ENCODE measurements at places on chromosomes 6 and 20.
A peak's percentile ranks its signal among the peaks of the same experiment; 100 is the strongest.

- no peak for DNase-seq
Observed at GRCh38 chr6:33014841-33015634, 5.6 kb upstream of the HLA-DOA start.

DNA sequence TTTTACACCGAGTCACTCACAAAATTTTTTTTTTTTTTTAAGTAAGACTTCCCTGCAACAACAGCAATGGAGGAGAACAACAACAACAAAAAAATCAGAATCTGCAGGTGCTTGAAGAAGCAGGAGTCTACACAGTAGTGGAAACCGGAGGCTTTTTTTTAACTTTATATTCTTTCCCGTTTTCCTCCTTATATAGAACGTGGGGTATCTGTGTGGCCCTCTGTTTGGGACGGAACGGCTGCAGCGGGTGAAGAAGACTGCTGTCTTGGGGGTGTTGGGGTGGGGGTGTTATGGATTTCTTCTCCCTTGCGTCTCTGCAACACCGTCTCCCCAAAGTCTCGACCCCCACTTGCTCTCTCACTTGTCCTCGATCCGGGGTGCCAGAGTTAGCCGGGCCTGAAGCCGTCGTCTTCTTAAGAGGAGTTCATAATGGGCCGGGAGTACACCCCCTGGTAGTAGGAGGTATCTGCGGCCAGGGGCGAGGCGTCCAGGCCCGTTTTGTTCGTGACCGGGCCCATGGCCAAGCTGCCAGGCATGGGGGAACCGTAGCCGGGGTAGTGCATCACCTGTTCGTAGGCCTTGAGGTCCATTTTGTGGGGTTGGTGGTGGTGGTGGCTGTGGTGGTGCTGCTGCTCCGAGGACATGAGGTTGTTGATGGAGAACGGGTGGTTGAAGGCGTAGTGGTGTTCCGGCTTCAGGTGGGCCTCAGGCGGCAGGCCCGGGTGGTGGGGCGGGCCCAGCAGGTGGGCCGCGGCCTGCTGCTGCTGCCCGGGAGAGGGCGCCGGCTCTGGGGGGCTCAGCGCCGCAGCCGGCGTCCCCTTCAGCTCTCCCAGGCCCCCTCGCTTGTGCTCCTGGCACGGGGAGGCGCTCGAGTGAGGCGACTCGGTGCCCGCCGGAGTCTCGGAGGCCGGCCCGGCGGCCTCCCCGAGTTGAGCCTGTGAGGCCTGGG, 2.7 kb downstream of the FOXA2 start:
- DNase-seq = no peak

DNA sequence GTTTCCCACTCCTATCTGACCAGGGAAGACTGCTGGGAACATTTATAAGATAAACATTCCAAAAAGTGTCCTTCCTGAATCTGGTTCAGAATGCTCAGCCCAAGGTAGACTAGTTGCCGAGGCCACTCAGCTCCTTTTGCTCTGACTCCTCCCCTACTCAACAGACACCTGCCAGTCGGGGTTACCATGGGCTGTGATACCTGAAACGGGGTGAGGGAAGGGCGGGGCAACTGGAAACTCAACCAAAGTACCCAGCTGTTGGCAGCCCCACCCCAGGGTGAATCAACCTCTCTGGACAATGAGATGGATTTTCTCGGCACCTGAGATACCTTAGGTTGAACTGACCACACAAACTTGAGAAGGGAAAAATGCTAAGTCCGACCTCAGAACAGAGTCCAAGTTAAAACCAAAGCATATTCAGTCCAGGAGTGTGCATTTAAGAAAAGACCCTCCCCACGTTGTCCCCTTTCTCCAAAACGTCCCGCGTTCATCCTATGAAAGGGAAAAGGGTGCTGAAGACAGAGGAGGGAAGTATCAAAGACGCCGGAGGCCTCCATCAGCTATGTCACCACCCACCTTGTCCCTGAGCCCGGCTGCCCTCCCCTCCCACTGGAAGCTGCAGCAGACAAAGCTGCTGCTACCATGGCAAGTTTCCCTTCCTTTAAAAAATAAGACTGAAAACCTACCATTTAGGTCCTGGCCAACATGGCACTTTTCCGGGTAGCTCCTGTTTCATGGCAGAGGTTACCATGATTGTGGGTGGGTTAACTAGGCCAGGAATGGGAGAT, 100.1 kb downstream of the SLC23A2 start:
- no peak for DNase-seq

- DNase-seq = no peak
Observed at GRCh38 chr20:25574411-25574810, 10.9 kb downstream of the NINL start.

DNA sequence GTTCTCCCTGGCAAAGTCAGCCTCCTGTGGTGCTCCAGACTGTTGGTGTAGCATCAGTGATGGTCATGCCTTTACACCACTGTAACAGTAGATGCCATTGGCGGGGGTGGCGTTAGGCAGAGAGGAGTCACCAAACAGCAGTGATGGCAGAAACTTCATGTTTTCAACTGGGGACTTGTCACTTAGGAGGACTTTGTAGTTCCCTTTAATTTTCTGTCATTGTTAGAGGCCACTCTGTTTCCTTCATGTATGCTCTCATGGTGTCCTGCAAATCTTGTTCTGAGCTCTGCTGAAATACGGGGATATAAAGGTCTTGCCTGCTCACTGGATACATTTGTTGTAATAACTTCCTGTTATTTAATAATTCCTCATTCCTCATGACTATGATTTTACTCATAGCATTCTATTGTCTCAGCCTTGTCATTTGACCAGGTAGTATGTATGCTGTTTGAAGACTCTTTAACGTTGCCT, 4.6 kb downstream of the MAP3K4 start:
- DNase-seq = no peak

DNA sequence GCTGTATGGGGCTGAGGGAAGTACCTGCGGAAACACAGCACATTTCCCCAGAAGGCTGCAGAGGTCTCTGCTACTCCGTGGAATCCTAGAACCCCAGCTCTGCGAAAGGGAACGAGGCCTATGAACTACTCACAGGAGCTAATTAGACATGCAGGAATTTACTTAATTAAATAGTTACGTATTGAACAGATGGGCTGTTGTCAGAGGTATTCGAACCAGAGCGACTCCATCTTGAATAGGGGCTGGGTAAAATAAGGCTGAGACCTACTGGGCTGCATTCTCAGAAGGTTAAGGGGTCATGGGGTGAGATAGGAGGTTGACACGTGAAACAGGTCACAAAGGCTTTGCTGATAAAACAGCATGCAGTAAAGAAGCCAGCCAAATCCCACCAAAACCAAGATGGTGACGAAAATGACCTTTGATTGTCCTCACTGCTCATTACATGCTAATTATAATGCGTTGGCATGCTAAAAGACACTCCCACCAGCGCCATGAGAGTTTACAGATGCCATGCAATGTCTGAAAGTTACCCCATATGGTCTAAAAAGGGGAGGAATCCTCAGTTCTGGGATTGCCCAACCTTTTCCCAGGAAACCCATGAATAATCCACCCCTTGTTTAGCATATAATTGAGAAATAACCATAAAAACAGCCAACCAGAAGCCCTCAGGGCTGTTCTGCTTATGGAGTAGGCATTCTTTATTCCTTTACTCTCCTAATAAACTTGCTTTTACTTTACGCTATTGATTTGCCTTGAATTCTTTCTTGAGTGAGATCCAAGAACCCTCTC, 14.7 kb upstream of the SSTR4 start:
- DNase-seq = no peak

DNA sequence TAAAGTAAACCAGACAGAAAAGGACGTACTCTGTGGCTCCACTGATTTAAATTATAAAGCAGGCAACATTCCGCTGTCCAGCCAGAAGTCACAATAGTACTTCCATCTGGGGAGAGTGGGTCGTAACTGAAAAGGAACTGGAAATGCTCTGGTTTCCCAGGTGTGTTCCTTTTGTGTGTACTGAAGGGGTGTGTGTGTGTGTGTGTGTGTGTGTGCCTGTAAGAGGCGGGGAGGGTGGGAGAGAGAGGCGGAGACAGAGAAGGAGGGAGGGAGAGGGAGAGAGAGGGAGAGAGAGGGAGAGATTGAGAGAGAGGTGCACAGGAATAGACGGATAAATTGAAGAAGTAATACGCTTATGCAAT, 178.4 kb upstream of the ZNF184 start:
- no peak for DNase-seq

DNA sequence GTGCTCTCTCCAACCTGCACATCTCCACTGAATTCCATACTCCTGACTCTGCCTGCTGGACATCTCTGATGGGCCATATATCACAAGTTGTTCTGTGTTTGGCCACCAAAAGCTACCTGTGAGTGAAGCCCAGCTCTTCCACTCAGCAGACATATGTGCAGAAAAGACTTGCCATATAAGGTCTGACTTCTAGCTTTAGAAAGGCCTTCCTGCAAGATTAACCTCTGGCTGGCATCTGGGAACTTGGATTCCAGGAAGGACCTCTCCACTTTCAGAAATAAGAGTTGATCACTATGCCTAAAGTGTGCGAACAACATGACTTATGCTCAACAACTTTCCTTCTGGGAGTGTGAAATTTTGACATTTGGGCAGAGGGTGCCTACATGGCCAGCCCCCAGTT, 113.7 kb downstream of the TNFAIP3 start:
- DNase-seq = no peak

DNA sequence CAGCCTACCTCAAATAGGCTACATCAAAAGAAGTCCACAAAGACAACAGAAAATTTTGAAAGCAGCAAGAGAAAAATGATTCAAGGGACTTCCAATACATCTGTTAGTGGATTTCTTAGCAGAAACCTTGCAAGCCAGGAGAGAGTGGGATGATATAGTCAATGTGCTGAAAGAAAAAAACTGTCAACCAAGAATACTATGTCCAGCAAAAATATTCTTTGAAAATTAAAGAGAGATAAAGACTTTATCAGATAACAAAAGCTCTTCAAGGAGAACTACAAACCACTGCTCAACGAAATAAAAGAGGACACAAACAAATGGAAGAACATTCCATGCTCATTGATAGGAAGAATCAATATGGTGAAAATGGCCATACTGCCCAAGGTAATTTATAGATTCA, 34.0 kb downstream of the MCHR2 start:
- DNase-seq = no peak

DNA sequence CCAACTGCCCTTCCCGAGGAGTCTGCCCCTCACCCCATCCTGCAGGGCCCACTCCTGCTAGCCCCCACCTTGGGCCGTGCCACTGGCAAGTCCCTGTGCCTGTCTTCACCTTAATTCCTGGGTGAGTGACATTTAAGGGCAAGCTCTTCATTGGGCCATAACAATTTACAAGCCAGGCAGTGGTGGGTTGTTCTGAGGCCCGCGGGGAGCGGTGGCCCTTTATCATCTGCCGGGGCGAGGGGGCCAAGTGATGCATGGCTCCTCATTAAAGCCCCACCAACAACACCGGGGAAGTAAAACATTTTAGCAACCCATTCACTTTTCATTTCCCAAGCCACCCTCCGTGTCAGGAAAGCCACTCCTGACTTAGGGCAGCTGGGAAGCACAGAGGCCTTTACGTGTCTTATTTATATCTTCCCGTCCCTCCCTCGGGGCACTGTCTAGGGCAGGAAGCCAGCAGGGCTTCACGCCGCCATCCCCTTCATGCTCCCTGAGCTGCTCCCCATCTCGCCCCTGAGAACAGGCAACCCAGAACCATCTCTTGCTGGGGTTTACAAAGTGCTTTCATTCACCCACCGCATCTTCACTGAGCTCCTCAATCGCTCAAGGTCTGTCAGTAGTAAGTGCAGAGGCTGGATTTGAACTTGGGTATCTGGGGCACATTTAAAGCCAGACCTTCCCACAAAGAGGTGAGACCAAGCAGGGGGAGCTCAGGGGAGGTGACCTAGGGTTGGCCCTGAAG, 55.5 kb upstream of the CCDC167 start:
- no peak for DNase-seq

DNA sequence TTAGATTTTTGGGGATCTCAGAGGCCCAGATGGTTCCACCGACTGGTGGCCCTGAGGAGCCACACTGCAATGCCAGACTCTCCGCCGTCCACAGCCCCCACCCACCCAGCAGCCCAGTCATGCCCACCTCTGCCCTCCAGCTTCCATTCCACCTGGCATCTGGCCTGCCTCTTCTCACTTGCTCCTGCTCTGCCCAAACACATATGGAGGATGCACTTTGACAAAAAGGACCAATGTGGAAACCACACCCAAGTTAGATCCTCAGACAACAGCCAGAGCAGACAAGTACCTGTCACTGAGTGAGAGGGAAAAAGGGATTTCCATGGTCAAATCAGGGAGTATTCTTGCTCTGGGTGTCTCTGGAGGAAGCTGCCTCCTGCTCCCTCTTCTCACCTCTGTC, 120.6 kb upstream of the NXT1 start:
- no peak for DNase-seq

- DNase-seq = no peak
Observed at GRCh38 chr20:46946796-46947195, 52.2 kb downstream of the EYA2 start.

DNA sequence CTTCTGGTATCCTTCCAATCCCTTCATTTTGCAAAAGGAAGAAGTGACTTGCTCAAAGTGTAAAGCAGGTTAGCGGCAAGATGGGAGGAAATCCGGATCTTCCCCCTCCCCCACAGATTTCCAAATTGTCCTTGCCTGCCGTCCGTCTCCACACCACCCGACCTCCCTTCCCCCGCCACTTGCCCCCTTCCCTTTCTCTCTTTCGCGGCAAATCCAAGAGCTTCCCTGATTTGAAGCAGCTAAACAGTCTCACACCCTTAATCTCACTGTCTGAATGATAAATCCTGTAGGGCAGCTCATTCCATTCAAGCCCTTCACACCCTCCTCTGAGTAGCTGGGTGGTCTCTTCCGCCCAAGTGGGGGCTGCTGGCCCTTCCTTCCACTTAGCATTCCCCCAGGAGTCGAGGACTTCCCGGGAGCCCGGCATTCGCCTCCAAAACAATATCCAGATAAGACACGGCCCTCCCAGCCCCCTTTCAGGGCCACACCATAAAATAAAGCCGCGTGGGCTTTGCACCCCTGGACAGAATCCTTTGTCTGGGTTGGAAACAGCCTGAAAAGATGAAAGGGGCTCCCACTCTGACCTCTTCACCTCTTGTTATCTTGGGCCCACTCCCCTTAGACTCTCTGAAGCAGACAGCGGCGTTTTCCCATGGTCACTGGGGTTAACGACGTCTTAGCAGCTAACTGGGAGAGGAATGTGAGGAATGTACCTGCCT, 44.0 kb upstream of the PIM1 start:
- DNase-seq = no peak

- no peak for DNase-seq
Observed at GRCh38 chr6:151647976-151648639, 154.3 kb downstream of the CCDC170 start.

DNA sequence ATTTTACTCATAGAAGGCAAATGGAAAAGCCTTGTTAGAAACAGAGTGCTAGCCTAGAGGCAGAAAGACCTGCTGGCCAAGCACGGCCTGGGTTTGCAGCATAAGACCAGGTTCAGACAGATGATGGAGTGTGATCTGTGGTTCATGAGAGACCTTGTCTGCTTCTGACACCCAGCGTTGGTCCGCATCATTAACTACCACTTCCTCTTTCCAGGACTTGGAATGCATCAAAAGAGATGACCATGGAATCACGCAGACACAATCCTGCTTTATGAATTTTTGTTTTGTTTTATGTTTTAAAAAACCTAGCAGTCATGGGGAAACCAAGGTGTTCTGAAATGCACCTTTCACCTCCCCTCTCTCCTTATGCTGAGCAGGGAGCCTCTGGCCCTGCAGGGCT, 76.8 kb upstream of the SYNDIG1 start:
- no peak for DNase-seq

- peak; percentile 30 for DNase-seq
Observed at GRCh38 chr6:158033751-158034702, 52.4 kb downstream of the SYNJ2 start.

- DNase-seq = no peak
Observed at GRCh38 chr20:57399587-57400155, 8.5 kb downstream of the RBM38 start.

Data from dorsolateral prefrontal cortex (tissue), 122 donors.